ENCODE measurements at places on chromosomes 5 and 9.

- DNase-seq: no peak
Observed at GRCh38 chr5:67190861-67191260, 5.7 kb downstream of the CD180 start.

- DNase-seq: no peak
Observed at GRCh38 chr9:87642330-87643106, 83.4 kb upstream of the CTSL start.

DNA sequence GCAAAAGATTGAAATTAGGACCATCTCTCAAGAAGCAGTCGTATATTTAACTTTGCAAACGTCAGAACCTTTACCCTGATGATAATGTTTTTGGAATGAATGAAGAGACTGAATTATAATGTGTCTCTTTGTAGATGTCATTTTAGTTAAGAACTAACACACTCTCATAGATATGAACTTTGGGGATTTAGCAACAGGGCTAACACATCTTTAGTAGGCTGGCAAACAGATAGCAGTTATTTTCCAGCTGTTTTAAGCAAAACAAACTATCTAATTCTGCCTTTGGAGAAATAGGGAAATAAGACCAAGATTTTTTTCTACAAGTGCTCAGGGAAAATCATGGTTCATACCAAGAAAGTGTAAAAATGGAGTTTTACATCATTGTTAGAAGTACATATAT, 469.7 kb downstream of the SPATA31D1 start:
- DNase-seq: no peak

- peak; percentile 59 for DNase-seq
Observed at GRCh38 chr5:32329395-32329834, 16.7 kb upstream of the MTMR12 start.

- peak; percentile 77 for DNase-seq
Observed at GRCh38 chr5:50415912-50416311, 25.2 kb downstream of the EMB start.

DNA sequence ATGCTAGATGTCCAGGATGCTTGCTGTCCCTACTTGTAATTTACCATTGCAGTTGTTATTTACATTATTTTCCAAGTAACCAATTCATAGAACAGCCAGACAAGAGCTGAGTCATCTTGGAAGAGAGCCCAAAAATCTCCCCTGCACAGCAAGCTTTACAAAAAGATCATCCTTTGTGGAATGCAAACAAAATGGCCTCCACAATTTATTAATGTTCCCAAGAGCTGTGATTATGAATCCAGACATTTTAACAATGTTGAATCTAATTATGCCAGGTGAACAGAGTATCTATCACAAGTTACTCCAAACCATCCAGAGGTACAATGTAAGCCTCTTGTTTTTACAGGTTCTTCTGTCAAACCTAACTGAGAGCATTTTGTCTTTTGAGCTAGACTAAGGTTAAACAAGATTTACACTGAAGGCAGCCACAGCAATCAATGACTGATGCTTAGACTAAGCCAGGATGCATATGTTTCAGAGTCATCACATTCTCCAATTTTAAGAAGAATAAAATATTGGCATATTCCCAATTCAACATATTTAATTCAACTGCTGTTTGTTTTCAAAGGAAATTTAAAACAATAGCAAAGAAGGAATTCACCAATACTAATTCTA, 95.3 kb upstream of the SLC12A2 start:
- DNase-seq: no peak

DNA sequence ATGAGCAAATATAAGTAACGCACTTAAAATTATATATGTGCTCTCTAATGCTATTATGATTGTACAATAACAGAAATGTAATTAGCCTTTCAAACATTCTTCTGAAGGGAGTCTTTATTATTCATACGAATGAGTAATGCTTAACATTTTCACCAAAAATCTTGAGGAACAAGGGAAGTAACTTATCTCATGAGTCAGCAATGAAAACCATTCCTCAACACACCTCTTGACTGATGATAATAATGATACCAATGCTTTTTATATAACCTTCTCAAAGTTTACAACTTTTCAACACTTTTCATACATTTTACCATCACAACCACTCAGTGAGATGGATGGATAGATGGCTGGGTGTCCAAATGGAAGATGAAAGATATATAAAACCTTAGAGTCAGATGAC, 369.3 kb downstream of the BNC2 start:
- DNase-seq: no peak

DNA sequence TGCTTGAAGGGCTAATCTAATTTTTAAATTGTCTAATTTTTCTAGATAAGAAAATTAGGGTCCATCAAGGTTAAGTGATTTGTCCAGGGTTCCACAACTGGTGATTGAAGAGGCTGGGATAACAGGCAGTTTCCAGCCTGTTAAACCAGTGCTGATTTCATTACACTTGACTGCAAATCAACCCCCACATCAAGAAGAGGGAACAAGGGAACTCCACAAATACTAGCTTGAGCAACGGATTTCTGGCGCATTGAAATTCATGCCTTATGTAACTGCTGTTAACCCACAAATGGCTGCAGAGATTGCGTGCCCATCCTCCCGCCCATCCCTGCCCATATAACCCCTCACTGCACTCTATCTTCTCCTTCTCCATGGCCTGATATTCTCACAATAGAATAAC, 10.0 kb downstream of the PLPPR1 start:
- no peak for DNase-seq

DNA sequence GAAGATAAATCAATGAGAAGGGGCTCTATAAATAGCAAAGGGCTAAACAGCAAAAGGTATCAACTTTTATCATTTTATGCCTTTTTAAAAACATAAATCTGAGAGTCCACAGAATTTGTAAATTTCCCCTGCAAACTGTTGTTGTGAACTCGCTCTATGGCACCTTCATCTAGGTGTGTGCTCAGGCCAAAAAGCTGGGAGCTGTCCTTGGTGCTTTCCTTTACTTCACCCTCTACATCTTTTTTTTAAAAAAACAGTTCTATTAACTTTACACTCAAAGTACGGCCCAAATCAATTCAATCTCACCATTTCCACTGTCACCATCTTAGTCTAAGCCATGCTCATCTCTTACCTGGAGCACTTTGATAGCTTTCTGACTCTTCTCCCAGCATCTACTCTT, 108.2 kb upstream of the GPR151 start:
- no peak for DNase-seq

DNA sequence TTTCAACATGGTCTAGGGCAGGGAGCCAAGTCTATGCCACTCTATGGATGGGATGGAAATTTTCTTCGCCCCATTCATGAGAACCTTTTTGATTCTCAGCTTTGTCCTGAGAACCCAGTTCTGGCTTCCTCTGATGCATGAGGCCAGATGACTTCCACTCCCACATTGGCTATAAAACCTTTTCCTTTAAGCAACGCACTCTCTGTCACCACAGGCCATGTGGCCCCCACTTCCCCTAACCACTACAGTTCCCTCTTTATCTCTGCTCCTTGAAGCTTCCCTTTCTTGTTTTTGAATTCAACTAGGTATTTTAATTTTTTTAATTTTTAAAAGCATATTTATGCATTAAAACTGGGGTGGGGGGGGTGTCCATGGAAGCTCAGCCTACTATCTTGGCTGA, 401.3 kb downstream of the ENC1 start:
- DNase-seq: peak; percentile 4

DNA sequence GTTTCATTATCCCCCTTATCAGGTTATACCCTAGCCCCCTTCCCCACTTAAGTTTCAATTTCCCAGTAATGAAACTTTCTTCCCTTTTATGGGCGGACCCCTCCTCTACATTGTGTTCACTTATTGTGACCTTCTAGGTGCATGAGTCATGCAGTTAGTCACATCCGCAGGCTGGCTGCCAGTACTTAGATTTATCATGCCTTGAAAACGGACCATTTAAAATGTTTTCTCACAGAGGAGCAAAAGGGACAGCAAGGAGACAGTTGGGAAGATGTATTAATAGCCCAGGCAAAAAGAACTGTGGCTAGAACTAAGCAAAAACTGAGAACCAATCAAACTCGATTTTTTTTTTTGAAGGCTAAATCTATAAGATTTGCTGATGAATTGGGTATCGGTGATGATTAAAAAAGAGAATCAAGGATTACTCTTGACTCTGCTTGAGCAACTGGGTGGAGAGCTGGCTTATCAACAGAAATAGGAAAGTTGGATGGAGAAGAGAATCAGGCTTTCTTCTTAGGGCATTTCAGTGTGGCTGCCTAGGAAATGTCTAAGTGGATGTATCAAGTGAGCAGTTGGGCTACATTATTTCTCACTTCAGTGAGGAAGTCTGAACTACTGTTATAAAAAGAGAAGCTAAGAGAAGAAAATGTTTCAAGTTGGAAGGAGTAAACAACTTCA, 615.0 kb downstream of the HINT1 start:
- no peak for DNase-seq
